CD4-positive, alpha-beta T cell treated with Interleukin-17A for 4 hours (primary cell): ENCODE measurements at places on chromosomes 6 and 20.

- DNase-seq = no peak
Observed at GRCh38 chr6:26224940-26225847, 138.0 kb downstream of the HFE start.

DNA sequence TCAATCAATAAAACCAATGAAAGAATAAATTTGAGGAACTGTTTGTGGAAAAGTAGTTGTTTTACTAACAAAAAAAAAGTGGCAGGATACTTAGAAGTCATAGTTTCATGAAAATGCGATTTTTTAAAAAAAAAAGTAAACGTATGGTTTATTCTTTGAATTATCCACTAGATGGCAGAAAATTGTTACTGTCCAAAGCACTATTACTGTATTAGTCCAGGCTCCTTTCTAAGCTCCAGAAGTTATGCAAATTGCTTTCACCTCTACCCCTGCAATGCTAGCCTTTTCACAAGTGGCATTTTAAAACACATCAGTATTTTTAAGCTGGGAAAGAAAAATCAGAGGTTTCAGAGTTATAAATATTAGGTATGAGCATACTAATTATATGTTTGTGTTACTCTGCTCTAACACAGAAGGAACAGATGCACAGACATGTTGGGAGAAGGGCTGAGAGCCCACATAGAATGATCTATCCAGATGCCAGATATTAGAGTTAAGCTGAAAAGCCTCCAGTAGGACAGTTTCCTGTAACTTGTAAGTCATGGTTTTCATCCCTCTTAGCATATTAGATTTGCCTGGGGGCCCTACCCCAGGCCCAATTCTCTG lies 63.9 kb downstream of the FHL5 start:
- DNase-seq = no peak

DNA sequence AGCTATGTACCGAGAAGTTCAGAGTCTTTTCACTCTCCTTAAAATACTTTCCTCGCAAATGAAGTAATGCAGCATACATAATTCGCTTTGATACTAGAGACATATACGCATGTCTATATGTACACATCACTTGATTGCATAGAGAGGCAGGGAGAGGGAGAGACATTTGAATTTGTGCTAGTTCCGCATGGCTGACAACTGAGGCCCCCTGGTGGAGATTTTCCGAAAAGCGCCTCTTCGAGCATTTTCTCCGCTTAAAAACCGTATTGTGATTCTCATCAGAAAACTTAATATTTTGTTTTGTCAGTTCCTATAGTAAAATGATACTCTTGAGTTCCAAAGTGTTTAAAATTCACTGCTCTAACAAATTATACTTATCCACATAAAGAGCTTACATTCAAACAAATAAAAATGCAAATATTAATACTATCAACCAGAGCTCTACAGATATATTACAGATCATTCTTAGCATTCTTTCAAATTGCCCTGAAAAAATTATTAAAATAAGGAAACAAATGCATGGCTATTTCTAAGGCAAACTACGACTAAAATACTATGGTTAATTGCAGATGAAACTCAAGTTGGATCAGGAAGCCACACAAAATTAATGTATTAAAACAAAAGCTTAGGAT lies 637 bp downstream of the MYLK4 start:
- peak; percentile 80 for DNase-seq

DNA sequence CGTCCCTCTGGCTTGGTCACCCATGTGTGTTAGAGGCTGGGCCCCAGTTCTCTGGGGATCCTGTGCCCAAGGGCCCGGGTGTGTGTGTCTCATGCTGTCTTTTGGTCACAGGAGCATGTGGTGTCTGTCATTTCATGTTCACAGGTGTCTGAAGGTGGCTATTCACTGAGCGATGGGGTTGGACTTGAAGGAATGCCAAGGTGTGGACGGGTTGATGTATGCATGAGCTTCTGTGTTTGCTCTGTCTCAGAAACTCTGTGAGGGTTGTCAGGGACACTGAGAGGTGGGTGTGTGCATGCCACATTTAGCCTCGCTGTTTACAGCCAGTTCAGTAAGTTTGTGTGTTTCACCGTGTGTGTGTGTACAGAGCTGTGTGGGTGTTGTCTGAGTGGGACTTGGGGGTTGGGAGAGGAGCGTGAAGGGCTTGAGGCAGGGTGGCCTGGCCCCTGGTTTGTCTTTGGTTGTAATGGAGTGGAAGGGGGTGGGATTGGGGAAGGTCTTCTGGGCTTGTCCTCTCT lies 1.2 kb downstream of the DDR1 start:
- DNase-seq = peak; percentile 19

- peak; percentile 18 for DNase-seq
Observed at GRCh38 chr6:114096561-114097172, 125.7 kb upstream of the HDAC2 start.

GRCh38 chr6:15519681-15520080 lies 143.1 kb downstream of the DTNBP1 start:
- DNase-seq = no peak

GRCh38 chr6:583635-584034 lies 73.3 kb downstream of the HUS1B start:
- no peak for DNase-seq

- no peak for DNase-seq
Observed at GRCh38 chr6:158160932-158161539, 7.0 kb downstream of the SERAC1 start.

DNA sequence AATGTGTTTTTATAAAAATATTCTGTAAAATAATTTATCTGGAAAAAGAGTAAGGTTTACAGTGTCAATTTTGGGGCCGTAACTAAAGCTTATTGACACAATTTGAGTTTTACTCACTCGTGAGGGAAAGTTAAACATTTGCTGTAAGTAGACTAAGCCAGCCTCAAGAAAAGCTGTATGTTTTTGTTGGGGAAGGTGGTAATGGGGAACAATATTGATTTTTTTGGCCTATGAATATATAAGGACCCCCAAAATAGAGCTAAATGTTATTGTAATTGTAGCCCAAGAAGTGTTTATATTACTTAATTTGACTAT lies 1.4 kb downstream of the SENP6 start:
- no peak for DNase-seq

DNA sequence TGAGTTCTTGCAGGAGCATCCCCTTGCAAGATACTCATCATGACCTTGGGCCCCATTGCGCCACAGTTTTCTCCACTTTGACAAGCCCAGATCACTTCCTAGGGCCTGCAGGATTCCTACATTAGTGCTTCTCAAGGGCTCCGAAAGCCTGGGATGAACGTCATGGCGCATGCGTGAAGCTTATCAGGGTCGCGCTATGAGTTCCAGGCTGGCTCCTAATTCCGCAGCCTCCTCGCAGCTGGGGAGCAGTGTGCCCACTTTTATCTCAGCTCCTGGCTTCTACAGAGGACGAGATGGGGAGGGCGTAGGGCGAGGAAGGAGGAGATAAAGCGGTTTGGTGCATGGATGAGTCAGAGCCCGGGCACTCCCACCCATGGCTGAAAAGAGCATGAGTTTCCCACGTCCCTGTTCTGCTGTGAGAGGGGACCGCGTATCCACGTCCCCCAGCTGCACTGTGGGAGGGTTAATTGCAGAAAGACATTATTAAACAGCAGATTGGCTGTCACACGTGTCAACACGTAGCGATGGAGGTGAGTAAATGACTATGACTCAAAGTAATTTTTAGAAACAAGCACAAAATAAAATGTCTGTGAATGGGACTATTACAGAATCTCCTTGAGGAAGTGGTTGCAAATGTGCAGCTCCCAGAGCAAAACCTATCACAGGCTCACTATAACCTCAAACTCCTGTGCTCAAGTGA lies 72.9 kb upstream of the DSP start:
- DNase-seq = no peak

DNA sequence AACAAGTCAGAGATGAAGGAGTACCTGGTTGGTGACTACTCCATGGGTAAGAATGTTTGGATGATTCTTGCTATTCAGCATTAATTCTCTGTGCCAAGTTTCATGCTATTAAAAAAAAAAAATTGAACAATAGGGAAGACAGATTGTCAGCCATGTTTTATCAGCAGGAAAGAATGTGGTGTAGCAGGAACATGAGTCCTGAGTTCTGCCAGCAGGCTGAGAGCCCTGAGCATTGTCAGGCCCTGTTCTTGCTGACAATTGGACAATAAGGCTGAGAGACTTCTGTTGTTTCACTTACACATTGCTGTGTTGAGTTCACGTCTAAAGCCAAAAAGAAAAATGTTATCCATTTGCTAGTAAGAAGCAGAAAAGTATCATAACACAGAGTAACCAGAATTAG lies 70.4 kb upstream of the SMIM28 start:
- DNase-seq = no peak

GRCh38 chr6:55495277-55495676 lies 83.7 kb downstream of the HMGCLL1 start:
- no peak for DNase-seq

GRCh38 chr20:41391587-41392001 lies 25.0 kb upstream of the EMILIN3 start:
- no peak for DNase-seq

GRCh38 chr6:77373955-77374354 lies 89.3 kb downstream of the HTR1B start:
- no peak for DNase-seq

GRCh38 chr6:113574147-113574546 lies 283.0 kb upstream of the MARCKS start:
- no peak for DNase-seq

- DNase-seq = no peak
Observed at GRCh38 chr6:2563635-2564034, 187.1 kb downstream of the MYLK4 start.

DNA sequence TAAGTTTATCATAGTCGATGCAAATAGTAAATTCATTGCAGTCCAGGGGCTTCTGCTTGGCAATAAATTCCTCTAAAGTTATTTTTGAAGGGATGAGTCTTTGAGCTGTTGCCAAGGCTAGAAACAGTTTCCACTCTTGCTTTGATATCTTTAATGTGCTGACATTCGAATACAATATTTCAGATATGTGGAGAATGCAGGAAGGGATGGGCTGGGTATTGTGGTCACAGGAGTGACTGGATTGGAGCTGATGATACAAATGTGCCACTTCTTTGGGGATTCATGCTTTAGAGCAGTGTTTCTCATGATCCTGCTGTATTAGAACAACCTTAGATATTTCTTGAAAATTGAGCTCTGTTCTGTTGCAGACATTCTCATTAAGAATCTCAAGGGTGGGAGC lies 139.0 kb downstream of the PRDM13 start:
- DNase-seq = no peak

DNA sequence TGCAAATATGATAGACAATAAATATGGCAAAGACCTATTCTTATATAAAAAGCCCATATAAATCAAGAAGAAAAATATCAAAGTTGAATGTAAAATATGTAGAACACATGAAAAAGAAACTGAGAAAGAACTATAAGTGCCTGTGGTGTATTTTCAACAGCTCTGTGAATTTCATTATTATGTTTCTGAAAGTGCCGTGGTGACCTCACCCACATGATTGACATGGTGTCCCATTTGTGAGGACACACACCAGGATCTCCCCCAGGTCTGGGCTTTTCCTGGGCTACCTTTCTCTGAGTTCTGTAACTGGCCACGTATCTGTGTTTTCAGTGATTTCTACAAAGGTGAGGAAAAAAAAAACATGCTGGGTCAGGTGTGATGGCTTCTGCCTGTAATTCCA lies 86.7 kb downstream of the BMP6 start:
- DNase-seq = no peak

DNA sequence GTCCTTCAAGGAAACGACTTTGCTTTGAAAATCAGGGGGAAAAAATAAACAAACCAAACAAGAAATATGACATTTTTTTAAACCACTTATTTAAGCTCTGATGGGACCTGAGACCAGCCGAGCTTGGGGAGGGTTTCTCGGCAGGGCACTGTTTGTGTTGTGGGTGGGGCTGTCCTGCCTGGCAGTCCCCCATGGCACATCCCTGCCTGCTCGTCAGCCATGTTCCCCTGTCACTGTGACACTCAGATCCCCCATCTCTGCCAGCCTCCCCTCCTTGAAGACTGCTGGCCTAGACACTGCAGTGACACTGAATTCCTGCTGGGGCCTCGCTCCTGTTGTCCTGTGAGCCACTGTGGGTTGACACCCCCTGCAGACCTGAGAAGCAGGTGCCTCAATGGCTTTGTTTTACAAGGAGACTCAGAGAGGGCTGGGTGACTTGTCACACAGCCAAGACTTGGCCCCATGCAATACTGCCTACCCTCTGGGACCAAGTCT lies 95.1 kb upstream of the PTPN1 start:
- no peak for DNase-seq

GRCh38 chr6:134543128-134543527 lies 225.2 kb upstream of the SGK1 start:
- no peak for DNase-seq

DNA sequence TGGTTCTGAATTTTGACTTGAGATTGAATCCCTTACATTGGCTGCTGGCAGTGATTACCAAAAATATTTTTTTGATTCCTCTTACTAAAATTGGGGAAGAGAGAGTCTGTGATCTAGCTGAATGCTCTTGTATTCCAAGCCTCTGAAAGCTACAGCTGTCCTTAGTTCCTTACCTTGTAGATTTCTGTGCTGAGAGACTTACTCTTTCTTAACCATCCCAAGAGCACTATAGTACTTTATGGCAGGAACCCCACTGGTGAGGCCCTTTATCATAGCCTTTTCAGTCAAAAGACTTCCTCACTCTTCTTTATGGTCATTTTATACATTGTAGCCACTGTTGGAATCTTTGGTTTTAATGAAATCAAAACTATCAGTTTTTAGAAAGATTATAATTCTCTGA lies 19.1 kb upstream of the ERVFRD-1 start:
- DNase-seq = no peak

DNA sequence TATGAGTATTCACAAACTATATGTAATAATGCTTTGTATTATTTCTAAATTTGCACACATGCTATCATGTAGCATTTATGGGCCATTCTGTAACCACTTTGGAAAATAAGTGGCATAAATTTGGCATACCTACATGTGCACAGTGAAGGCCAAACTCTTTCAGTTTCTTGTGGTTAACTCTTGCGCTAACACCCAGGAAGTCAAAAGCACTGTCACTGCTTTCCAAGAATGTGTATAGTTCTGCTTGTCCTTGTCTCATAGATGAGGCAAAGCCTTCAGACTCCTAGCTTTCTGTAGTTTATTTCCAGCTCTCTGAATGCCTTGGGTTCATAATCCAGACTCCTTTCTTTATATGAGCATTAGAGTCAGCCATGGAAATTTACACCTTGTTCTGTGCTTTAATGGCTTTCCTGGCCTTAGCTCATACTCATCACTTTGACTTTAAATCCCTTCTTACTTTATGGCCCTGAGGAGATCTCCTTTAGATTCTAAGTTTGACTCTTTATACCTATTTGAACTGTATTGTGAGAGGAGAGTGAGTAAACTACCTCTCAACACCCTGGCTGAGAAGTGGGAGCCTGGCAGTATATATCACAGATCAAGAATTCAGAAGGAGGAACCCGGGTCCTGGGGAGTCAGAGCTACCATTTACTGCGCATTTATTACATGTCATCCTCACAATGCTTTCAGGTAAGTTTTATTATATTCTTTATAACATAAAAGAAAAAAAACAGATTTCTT lies 949 bp upstream of the SLC17A3 start:
- DNase-seq = no peak

DNA sequence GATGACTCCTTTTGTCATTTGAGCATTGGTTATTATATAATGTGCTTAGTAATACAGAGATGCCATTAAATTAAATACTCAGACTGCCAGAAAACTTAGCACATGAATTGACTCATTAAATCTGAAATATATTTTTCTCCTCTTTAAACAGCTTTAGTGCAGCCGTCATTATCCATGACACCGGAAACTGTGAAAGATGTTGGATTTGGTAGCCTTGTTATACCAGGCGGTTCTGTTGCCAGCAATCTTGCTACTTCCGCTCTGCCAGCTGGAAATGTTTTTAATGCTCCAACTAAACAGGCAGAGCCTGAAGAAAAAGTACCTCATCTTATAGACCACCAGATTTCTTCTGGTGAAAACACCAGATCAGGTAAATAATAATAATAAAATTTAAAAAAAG lies 97.6 kb downstream of the SCAF8 start:
- no peak for DNase-seq
